Gastroesophageal sphincter (tissue), 4 donors: ENCODE measurements at places on chromosomes 2 and 18. TPM values are rescaled to one million over a fixed set of nuclear protein-coding genes. Genes with fewer than 3 reads are reported as not detected.

The CAPN13 gene
- not detected for total RNA-seq

The TMEM37 gene
- total RNA-seq = not detected

The MAPRE3 gene
- total RNA-seq = 18.6 TPM

- ATAC-seq = no peak
Observed at GRCh38 chr2:25201794-25202193, 33.4 kb upstream of the POMC start.

DNA sequence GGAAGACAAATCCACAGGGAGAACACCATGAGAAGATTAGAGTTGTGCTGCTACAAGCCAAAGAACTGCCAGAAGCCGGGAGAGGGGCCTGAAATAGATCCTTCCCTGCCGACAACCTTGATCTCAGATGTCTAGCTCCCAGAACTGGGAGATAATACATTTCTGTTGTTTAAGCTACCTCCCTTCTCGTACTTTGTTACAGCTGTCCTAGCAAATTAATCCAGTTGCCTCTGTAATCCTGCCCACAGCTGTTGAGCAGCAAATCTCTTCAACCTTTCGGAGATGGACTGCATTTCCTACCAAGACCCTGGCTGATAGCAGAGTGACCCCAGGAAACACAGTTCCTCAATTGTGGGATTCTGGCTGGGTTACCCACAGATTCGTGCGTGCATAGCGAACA is 2.6 kb upstream of the TBC1D8 start:
- ATAC-seq = no peak

DNA sequence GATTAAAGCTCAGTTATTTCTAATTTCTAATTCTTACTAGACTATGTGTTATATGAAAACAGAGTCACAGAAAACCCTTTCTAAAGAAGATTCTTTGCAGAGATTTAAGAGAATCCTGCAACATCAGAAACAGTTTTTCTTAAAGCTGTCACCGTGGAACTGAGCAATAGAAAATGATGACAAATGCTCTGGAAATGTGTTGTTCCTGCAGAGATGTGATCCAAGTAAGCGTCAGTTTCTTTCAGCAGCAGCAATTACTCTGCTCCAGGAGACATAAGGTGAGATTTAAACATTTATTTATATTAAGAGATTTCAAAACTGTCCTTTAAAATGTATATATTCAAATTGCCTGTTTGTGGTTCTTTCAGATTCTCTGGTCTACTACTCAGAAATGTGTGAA is 350.5 kb upstream of the NETO1 start:
- ATAC-seq = no peak

GRCh38 chr18:28110924-28111323 is 66.0 kb downstream of the CDH2 start:
- no peak for ATAC-seq

DNA sequence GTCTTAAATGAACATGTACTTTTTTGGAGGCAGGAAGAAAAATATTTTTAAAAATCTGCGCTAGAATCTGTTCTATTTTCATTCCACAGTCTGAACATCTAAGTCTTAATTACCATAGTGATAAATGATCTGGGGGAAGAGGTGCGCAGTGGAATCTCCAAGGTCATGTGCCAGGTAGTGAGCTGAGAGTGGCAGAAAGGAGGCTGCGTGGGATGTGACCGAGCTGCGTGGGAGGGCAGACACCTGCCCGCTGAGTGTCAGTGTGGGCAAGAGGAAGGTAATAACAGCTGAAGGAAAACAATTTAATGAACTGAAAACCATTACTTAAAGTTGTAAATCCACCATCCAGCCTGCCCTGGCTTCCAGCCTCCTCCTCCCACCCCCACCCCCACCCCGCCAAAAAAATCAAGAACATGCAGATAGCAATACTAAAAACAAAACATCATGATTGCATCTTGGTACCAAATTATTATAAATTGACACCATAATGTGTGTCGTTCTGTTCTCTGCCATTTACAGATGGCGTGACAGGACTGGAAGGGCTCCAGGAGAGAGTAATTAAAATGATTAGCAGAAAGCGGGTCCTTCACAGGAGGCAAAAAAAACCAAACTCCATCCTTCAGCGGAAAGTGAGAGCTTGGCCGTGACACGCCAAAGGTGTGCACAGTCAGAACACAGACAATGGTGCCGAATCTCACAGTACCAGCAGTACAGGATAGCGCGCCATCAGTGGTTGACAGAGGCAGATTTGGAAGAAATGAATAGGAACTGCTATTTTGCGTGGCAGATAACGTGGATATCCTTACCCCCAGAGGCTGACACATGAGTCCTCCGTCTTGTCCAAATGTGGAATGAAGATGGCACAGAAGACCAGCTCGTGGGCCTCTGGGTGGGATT is 11.4 kb upstream of the DTNB start:
- ATAC-seq = no peak

DNA sequence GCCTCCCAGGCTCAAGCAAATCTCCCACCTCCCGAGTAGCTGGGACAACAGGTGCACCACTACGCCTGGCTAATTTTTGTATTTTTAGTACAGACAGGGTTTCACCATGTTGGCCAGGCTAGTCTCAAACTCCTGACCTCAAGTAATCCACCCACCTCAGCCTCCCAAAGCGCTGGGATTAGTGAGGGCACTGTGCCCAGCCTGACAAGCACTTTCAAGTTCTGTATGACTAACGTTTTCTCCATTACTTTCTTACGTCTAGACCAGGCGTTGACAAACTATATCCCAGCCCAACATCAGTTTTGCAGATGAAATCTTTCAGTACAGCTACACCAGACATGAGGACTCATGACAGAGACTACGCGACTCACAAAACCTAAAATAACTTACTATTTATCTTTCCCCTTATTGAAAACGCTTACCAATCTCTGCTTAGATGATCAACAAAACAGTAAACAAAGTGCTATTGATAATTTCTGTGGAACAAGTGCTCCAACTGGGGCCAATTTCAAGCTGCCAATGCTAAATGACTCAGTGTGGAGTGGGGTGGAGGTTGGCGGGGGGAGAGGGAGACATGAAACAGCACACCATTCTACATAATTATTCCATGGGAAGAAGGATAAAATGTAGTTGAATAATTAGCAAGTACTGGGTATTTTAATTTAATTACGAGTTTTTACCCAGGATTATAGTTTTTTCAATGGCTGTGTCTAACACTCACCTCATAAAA is 59.1 kb downstream of the SAP130 start:
- ATAC-seq = no peak

DNA sequence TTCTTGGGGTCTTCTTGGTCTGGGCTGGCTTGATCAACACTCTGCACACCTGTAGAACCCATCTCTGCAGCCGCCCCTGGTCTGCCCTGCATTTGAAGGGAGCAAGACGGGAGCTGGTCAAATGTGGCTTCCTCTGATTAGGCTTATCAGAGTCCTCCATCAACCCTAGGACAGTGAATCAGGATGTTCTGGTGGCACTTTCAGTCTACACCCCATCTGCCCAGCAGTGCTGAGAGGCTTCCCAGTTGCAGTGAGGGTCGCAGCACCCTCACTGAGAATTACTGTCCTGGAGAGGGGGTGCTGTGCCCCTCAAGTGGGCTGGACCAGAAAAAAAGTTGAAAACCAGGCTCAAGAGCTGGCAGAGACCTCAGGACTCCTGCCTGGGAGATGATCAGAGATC is 152.9 kb downstream of the DYSF start:
- no peak for ATAC-seq

GRCh38 chr2:128414351-128414750 is 95.7 kb upstream of the HS6ST1 start:
- ATAC-seq = no peak
